Astrocyte of the spinal cord (primary cell): ENCODE measurements at places on chromosomes 3 and 15.

DNA sequence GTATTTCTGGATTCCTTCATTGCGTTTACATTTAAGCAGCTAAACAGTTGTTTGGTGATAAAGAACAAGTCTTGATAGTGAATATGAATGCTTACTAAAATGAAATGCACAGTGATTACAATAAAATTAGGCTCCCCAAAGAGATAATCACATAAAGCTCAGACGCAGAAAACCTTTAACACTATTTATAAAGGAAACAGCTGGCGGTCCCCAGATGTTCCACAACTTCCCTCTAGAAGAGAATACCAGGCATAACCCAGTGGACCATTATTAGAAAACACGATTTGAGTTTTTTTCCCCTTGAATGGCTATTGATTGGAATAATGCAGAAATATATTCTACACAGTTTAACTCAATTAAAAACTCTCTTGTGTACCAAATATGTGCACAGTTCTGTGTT, 573.2 kb downstream of the DIPK2A start:
- DNase-seq = no peak

DNA sequence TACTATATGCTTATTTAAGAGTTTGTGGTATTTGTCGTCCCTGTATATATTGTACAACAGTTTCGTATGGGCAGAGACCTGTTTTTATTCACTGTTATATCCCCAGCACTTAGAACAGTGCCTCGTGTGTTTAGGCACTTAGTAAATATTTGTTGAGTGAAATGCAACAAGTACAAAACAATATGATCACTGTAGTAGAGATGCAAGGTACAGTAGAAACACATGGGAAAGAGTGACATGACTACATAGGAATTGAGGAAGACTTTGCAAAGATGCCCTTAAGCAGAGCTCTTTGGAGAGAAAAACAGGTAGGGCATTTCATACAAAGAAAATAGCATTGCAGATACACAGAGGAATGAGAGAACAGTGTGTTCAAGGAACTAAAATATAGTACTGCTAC, 18.3 kb downstream of the RASA2 start:
- DNase-seq = no peak

DNA sequence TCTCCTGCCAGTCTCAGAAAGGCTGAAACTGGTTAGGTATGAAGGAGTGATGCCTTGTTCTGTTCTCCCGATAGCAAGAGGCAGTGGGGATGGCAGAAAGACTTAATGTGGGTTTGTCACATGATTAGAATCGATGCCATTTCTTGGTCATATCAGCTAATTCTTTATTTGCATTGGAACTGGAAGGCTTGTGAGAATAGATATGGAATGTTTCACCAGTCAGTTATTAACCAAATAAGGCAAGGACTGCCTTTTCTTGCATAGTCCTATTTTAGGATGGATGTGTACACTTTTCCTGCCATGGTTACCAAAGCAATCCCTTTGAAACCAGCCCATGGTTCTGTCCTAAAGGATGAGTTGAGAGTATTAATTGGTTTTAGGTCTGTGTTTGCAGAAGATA, 33.7 kb downstream of the FILIP1L start:
- DNase-seq = no peak

DNA sequence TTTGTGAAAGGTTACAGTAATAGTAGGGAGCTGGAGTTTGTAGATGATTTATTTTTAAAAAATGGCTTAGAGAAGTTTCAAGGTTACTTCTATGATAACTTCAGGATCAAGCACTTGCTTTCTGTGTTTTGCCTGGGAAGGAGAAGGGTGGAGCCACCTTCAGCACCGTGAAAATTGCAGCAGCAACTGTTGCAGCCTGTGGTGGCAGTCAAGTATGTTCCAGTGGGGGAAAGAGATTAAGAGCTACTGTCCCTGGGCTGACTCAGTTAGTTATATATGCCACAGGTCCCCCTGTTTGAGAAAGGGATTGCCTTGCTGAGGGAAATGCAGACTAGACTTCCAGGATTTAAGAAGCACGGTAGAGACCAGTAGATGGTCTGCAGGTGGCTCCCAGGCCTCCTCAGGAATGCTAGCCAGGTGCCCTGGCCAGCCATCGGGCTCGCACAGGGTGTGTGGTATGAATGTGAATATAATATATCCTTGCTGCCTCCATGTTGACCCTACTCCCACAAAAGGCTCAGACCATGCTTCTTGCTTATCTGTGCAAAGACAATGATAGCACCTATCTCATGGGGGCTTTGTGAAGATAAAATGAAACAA, 389.5 kb downstream of the CACNA2D3 start:
- DNase-seq = no peak
